Erythroblast (primary cell): ENCODE measurements at places on chromosomes 16 and 17.

- no peak for DNase-seq
Measured at GRCh38 chr16:80041410-80041809, 440.9 kb upstream of the MAF start.

- DNase-seq, result no peak
Measured at GRCh38 chr17:81238490-81238814, 403 bp downstream of the TEPSIN start.

- no peak for DNase-seq
Measured at GRCh38 chr16:73692861-73693260, 603.8 kb upstream of the PSMD7 start.

- no peak for DNase-seq
Measured at GRCh38 chr17:32520104-32520701, 33.4 kb downstream of the CDK5R1 start.

DNA sequence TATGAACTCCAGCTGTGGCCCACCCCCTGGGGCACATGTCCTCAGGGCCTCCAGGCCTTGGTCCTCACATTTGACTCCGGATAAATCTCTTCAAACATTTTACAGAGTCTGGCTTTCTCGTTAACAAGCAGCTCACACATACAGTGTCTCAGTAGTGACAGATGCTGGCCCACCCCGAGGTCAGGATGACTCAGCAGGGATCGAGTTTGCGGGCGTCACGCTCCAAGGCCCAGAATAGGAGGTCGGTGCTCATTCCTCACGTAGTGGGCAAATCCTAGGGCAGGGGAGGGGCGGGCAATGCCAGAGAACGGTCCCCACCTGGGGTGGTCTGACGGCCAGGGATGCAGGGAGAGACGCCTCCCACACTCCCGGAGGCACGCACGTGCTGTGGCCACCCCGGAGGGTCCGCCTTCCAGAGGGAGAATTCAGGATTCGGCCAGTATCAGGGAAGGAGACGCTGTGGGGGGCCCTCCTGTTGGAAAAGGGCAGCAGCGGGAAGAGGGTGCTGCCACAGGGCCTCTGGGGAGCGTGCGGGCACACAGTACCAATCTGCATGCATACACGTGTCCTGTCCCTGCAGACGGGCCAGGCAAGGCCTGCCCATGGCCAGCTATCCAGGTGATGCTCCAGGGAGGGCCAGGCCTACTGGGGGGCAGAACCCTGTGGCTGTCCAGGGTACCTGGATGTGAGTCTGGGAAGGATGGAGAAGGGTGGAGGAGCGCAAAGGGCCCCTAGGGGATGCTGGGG is 8.6 kb downstream of the SLC7A5 start:
- DNase-seq, result peak; percentile 88

DNA sequence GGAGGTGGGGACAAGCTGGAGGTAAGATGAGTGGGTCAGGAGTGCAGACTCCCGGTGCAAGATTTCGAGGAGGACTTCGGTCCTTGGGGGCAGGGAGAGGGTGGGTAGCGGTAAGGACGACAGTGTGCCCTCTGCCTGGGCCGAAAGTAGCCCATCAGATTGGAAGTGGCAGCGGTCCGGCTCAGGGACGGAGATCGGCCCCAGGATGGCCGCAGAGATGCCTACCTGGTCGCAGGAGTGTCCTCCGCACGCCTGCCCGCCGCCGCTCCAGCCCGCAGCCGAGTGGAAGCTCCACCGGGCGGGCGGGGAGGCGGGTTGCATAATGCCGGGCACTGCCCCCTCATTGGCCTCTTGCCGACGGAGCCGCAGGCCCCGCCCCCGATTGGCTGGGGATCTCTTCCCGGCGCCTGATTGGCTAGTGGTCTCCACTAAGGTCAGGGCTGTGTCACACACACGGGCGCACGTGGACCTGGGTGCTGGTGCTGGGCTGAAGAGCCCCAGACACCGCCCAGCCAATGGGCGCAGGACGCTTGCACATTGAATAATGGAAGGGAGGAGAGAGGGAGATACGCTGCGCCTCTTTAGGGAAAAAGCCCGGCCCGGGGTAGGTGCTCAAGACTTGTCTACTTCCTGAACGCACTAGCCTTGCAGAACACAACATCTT is at the start of gene PER1:
TSS of gene PER1 (minus strand) at position 293 of the 664 bp plus-strand sequence. CDS start 1,698 bp downstream, outside the sequence.
- DNase-seq, result peak; percentile 94

DNA sequence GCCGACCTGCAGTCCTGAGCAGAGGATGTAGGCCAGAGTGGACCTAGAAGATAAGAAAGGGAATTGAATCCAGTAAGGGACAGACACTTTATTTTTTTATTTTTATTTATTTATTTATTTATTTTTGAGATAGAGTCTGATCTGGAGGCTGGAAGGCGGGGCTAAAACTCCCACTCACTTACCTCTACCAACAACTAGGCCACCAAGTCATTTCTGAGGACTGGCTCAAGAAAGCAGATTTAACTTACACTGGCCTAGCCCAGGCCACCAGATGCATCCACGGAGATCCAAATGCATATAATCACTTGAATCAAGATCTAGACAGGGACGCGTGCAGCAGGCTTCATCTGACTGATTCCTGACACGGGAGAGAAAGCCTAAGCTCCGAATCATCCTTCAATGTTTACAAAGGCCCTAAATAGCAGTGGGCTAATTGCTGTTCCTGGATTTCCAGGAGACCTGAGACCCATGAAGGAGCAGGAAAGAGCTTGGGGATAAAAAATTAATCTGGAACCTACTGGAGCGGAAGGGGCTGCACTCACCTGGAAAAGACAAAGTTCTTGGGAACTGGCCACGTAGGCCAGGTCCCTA is 1.1 kb upstream of the ALOX12 start:
- peak; percentile 55 for DNase-seq

DNA sequence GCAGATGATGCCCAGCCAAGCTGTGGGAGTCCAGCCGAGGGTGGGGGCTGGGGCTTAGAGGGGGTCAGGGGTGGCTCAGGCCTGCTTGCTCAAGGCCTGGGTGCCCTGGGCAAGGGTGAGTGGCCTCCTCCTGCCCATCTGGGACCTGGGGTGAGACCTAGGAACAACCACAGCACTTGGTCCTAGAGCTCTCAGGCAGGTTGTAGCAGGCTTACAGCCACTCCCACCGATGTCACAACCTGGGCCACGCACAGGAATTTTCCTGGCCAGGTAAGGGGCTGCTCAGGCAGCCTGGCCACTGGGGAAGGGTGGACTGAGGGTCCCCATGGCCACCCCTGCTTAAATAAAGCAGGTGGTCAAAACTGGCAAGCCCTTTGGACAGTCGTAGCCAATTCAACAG is 6.3 kb upstream of the SREBF1 start:
- DNase-seq, result no peak

DNA sequence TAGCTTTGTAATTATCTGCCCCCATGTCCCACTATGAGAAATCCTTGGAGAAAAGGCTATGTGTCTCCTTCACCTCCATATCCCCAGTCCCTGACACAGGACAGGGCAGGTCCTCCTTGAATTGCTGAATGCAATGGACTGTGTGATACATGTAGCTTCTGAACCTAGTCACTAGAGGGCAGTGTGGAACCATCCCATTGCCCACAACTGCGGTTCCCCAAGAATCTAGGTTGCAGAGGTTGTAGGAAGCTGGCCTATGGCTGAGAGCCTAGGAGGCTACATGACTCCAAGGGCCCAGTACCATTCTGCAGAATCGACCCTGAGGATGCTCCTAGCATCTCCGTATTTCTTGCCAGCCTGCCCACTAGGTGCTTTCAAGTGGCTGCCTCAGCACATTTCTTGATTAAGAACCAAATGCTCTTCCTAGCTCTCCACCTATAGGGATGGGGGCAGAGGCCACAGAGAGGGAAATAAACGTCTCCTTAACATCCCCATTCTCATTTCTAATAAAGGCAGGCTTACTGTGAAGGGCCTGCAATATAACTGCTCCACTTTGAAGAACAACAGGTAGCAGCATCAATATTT is 394.0 kb downstream of the CA10 start:
- peak; percentile 46 for DNase-seq

- no peak for DNase-seq
Measured at GRCh38 chr17:64773386-64773835, 111.3 kb upstream of the SMURF2 start.

DNA sequence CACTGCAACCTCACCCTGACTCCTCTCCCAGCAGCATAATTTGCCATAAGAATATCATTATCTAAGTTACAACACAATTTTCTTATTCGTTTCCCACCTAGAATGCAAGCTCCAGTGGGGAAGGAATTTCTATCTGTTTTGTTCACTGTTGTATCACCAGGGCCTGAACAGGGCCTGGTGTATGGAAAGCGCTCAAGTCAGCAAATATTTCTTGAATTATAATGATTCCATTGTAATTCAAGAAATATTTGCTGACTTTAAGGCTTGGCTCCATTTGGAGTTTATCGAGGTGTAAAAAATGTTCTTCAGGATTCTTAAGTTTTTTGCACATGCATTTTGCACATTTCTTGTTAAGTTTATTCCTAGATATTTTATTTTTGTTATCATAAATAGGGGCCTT is 58.4 kb downstream of the RBFOX3 start:
- DNase-seq, result no peak

GRCh38 chr16:52296076-52296475 is 250.9 kb downstream of the TOX3 start:
- DNase-seq, result no peak

DNA sequence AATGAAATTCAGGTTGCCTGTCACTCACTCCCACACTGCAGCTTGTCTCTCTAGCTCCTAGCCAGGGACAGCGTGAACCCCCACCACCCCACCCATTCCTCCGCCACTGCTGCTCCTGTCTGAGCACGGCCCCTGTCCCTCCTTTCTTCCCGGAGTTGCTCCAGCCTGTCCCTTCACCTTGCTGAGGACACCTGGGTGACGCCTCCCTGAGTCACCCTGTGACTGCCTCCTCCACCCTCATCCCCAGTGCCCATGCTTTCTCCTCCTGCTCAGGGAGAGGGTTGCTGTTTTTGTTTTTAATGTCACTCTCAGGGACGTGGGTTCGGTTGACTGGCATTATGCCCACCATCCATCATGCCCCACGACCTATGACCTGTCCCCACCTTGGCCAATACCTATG is 25.8 kb upstream of the NAT9 start:
- no peak for DNase-seq

GRCh38 chr16:22054847-22055590 is 37.3 kb upstream of the VWA3A start:
- peak; percentile 20 for DNase-seq

DNA sequence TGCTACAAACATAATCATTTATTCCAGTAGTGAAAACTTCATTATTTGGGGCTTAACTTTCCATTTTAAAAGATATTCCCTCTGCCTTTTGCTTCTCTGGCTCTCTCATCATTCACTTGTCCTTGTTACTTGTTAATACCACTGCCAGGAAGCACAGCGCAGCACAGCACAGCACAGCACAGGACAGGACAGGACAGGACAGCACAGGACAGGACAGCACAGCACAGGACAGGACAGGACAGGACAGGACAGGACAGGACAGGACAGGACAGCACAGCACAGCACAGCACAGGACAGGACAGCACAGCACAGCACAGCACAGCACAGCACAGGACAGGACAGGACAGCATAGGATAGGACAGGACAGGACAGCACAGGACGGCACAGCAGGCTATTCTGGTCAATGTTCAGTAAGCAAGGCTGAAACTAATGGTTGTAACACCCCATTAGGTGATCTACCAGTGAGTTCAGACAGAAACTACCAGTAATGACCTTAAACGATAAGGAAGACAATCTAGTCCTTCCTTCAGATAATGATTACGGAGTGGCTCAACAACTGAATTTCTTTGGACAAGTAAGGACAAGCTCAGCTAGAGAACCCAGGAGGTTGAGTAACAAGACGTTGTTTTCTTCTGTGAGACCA is 31.9 kb downstream of the COG1 start:
- peak; percentile 17 for DNase-seq

DNA sequence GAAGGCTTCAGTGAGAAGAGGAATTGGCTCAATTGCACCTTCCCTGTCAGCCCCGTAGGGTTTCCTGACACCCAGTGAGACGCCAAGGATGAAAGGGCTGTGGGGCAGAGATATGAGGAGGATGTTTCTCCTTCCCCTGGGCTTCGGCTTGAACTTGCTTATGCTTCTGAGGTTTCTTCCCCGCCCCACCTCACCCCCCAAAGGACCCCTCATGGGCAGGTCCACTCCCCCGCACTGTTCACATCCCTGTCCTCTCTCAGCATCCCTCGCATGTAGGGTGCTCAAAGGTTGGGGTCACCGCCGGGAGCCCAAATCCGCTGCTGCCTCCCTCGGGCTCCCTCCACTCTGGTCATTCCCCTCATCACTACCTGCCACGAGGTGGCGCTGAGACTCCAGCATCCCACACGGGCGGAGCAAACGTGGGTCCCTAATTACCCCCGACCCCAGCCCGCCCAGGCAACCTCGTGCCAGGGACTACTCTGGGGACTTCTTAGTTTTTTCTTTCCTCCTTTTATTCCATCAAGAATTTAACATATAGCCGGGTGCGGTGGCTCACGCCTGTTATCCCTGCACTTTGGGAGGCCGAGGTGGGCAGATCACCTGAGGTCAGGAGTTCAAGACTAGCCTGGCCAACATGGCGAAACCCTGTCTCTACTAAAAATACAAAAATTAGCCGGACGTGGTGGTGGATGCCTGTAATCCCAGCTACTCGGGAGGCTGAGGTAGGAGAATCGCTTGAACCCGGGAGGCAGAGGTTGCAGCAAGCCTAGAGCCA is 3.3 kb upstream of the TRARG1 start:
- peak; percentile 51 for DNase-seq

DNA sequence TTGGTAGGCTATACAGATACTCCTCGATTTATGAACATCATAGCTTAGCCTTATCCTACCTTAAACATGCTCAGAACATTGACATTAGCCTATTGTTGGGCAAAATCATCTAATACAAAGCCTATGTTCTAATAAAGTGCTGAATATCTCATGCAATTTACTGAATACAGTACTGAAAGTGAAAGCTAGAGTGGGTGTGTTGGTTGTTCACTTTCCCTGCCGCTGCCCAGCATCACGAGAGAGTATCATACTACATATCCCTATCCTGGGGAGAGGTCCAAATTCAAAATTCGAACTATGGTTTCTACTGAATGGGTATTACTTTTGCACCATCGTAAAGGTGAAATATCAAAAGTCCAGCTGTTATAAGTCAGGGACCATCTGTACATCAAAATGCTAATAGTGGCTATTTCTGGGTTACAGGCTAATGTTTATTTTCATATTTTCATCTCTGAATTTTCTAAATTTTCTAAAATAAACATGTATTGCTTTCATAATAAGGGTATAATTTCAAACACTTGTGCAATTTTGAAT is 54.5 kb downstream of the NACA2 start:
- no peak for DNase-seq

DNA sequence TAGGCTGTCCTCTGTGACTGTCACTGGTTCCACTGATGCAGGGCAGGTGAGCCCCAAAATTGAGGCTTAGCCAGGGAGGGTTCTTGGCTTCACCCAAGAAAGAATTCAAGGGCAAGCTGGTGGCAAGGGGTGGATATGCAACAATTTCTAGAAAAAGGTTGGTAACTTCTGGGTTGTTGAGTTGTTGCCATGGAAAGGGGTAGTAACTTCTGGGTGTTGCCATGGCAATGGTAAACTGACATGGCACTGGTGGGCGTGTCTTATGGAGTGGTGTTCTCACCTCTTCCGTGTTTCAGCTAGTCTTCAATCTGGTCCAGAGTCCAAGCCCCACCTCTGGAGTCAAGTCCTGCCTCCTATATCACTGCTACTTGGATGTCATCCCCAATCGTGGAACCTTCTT is 9.5 kb upstream of the GUCY2D start:
- no peak for DNase-seq
